CD4-positive, alpha-beta T cell treated with Interleukin-4 for 4 hours (primary cell): ENCODE measurements at places on chromosomes 5 and 9.

- no peak for DNase-seq
Measured at GRCh38 chr5:132364319-132364718, 5.2 kb upstream of the SLC22A5 start.

- no peak for DNase-seq
Measured at GRCh38 chr5:84642795-84643194, 258.1 kb upstream of the EDIL3 start.

DNA sequence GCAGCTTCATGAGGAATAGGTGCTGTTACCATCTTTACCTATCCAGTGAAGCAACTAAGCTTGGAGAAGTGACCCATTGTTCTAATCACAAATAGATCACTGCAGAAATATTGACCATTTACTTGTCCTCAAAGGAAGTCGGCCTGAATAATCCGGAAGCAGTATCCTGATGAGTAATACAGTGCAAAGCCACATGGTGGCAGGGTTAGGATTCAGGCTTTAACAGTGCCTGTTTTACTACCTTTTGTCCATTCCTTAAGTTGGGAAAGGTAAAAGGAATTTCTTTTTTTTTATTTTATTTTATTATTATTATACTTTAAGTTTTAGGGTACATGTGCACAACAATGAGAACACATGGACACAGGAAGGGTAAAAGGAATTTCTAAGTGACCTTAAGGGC, 336.3 kb downstream of the KDM4C start:
- no peak for DNase-seq

DNA sequence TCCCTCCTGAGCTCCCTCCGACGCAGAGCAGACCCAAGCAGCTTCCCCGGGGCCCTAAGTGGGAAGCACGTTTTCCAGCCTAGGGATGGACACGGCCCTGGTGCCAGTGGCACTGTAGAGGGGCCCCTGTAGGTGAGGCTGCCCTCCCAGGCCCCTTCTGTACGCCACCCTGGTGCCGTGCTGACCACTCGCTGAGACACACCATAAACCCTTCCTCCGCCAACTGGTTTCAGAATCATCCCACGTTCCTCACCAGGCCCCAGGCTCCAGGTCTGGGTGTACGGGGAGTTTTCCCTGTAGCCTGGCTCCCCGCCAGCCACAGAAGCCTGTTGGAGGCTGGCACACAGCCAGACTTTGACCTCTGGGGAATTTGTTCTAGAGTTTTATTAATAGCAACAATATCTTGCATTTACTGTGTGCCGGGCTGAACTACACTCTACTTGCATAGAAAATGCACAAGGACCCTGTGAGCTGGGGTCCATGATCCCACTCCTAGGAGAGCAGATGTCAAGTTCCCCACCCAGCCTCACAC, 18.2 kb upstream of the WDR38 start:
- no peak for DNase-seq

GRCh38 chr9:25709941-25710340, 31.7 kb upstream of the TUSC1 start:
- DNase-seq = no peak

- no peak for DNase-seq
Measured at GRCh38 chr9:112535301-112535700, 48.7 kb downstream of the KIAA1958 start.

DNA sequence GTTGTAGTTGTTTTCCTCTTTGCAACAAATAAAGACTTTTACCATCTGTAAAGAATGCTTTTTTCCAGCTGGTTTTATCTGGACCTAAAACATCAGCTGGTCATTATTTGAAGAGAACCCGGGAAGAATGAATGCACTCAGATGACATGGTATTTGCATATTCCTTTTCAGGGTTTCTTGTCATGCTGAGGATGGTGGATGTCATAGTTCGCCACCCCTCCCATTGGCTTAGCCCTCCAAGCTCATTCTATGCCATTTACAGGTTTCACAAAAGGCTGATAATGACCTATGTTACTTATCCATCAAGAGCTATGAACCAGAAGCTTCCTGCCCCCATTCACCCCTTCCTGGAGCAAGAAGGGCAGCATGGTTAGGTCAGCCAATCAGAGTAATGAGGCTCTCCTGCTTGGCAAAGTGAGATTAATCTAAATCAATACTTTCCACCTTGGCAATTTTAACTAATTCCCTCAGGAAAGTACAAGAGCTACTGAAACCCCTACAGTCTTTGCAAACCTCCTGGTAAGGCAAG, 440.5 kb upstream of the TLE4 start:
- DNase-seq = no peak

GRCh38 chr9:13734601-13735000, 455.1 kb upstream of the MPDZ start:
- DNase-seq = no peak
